ENCODE measurements at places on chromosomes 7 and 10. TPM values are rescaled to one million over a fixed set of nuclear protein-coding genes. Genes with fewer than 3 reads are reported as not detected.
A peak's percentile ranks its signal among the peaks of the same experiment; 100 is the strongest.

The VIPR2 gene
- polyA plus RNA-seq = not detected

The PTPRE gene
- 227 TPM for polyA plus RNA-seq

The TUBAL3 gene
- polyA plus RNA-seq = not detected

The SFRP5 gene
- not detected for polyA plus RNA-seq

The PNLIP gene
- polyA plus RNA-seq = not detected

The METTL27 gene
- polyA plus RNA-seq = 1.2 TPM

The MYL10 gene
- not detected for polyA plus RNA-seq

The LEP gene
- 0.13 TPM for polyA plus RNA-seq

DNA sequence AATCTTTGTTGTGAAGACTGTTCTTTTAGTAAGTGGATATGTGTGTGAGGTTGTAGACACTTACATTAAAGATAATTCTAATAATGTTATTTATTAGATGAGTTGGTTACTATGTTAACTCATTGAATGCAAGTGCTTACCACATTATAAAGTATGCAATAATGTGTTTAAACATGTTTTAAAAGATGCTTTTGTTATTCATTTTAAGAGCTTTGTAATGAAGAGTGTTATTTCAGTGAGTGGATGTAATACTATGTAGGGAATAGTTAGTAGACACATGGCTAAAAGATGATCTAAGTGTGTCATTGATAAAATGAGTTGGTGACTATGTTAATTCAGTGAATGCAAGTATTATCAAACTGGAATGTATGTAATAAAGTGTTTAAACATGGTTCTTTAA is 70.0 kb upstream of the VOPP1 start:
- no peaks in the 10 kb centered on the region for H3K27me3 ChIP-seq
- DNase-seq = no peak
- no peak overlapping the region for H3K4me3 ChIP-seq
- no peak overlapping the region for H3K27ac ChIP-seq

- no peak overlapping the region for H3K27ac ChIP-seq
- no peaks in the 10 kb centered on the region for H3K27me3 ChIP-seq
- no peaks in the 10 kb centered on the region for H3K4me1 ChIP-seq
- H3K36me3 ChIP-seq = no peaks in the 10 kb centered on the region
- no peak overlapping the region for H3K4me3 ChIP-seq
- DNase-seq = no peak
These were observed 30.5 kb downstream of the PLXNA4 start for GRCh38 chr7:132545756-132546155.

GRCh38 chr10:64271983-64272382 is 750.8 kb downstream of the REEP3 start:
- H3K4me3 ChIP-seq = no peak overlapping the region

GRCh38 chr7:150388306-150388705 is 9.2 kb downstream of the ZNF775 start:
- no peak overlapping the region for H3K4me3 ChIP-seq
- no peak for DNase-seq
- H3K36me3 ChIP-seq = no peaks in the 10 kb centered on the region

GRCh38 chr10:3805791-3806461 is 20.9 kb upstream of the KLF6 start:
- H3K36me3 ChIP-seq = no peaks in the 10 kb centered on the region
- peaks cover 60% of the 10 kb centered on the region for H3K4me1 ChIP-seq
- DNase-seq = peak; percentile 95
- no peaks in the 10 kb centered on the region for H3K27me3 ChIP-seq
- no peak overlapping the region for H3K4me3 ChIP-seq
- H3K27ac ChIP-seq = peak overlapping the region; percentile 85

DNA sequence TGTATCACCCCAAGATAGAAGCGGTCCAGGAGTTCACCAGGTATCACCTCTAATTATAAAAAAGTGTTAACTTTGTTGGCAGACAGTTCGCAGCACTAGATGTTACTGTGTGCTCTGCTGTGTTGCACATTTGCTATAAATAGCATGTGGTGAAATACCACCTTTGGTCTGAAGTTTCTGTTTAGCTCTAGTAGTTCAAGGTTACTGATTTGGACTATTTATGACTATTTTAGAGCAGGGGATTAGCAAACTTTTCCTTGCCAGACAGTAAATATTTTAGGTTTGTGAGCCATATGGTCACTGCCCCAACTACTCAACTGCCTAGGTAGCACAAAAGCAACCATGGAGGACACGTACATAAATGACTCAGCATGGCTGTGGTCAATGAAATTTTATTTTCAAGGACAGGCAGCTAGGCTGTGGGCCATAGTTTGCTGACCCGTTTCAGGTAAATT is 16.5 kb downstream of the DENND10 start:
- H3K36me3 ChIP-seq = peaks cover 97% of the 10 kb centered on the region
- DNase-seq = no peak
- no peak overlapping the region for H3K27ac ChIP-seq
- peaks cover 14% of the 10 kb centered on the region for H3K4me1 ChIP-seq

- peaks cover 46% of the 10 kb centered on the region for H3K36me3 ChIP-seq
- no peak overlapping the region for H3K4me3 ChIP-seq
- no peaks in the 10 kb centered on the region for H3K27me3 ChIP-seq
- DNase-seq = no peak
- no peak overlapping the region for H3K27ac ChIP-seq
These were observed 81.4 kb downstream of the ORC5 start for GRCh38 chr7:104126411-104126841.

GRCh38 chr10:131760416-131761166 is 140.2 kb upstream of the PPP2R2D start:
- H3K27ac ChIP-seq = no peak overlapping the region
- no peaks in the 10 kb centered on the region for H3K4me1 ChIP-seq
- no peak overlapping the region for H3K4me3 ChIP-seq
- H3K27me3 ChIP-seq = no peaks in the 10 kb centered on the region

DNA sequence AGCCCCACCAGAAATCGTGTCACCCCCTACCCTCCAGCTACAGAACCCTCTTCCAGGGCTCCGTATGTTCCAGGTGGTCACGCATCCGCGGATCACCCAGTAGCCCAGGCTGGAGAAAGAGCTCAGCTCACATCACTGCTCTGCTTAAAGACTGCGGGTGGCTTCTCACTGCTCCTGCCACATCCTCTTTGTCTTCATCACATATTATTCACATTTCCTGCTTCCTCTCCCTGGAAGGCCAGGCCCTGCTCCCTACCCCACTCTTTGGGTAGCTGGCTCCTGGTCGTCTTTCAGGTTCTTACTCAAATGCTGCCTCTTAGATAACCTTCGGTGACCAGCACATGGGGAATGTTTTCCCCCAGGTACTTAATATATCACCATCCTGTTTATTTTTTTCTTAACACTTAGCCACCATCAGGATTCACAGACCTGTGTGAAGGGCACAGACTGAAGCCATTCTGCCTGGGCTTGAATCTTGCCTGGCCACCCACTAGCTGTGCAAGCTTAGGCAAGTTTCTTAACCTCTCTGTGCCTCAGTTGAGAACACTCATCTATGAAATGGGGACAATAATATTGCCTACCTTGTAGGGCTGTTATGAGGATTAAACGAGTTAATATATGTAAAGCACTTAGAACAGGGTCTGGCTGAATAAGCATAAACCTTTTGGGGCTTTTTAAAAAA is 307.8 kb downstream of the PRPF18 start:
- no peaks in the 10 kb centered on the region for H3K36me3 ChIP-seq
- H3K4me1 ChIP-seq = peaks cover 14% of the 10 kb centered on the region
- no peak for DNase-seq

GRCh38 chr7:155911471-155912105 is 99.3 kb upstream of the SHH start:
- DNase-seq = no peak
- no peaks in the 10 kb centered on the region for H3K27me3 ChIP-seq
- no peak overlapping the region for H3K27ac ChIP-seq
- H3K4me3 ChIP-seq = no peak overlapping the region
- H3K36me3 ChIP-seq = no peaks in the 10 kb centered on the region

DNA sequence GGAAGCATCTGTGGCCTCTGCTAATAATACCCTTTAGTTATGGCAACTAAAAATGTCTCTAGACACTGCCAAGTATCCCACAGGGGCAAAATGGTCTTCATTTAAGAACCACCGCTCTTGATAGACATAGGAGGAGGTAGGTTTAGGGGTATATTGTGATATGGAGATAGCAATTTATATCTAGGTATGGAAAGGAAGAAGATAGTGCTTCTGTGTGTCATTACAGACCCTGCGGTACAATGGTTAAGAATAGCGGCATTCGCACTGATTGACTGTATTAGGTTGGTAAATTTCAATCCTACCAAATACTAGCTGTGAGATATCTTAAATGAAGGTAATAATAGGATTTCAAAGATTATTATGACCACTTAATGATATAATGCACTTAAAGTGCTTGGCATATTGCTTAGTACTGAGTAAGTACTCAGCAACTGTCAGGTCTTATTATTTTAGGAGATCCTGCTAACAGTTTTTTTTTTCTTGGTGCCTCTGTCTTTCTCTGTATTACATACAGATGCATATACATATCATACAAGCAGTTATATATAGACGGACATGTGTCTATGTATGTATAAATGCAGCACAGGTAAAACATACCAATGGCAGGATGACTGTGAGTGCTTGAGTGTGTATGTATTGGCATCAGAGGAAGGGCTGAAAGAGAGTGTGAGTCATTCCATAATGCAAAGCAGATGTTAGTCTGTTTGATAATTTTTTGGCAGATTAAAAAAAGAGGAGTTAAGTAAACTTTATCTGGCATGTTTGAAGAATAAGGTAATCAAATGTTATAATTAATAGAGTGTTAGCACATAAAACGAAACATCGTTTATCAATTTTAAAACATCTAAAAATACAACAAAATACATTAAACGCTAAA is 50.0 kb upstream of the ITGB8 start:
- H3K27me3 ChIP-seq = no peaks in the 10 kb centered on the region
- H3K4me3 ChIP-seq = no peak overlapping the region
- no peak for DNase-seq
- H3K4me1 ChIP-seq = no peaks in the 10 kb centered on the region
- no peaks in the 10 kb centered on the region for H3K36me3 ChIP-seq

GRCh38 chr7:112283382-112283910 is 77.0 kb downstream of the ZNF277 start:
- no peak for DNase-seq
- H3K4me3 ChIP-seq = no peak overlapping the region
- no peaks in the 10 kb centered on the region for H3K27me3 ChIP-seq
- no peaks in the 10 kb centered on the region for H3K4me1 ChIP-seq
- no peak overlapping the region for H3K27ac ChIP-seq

GRCh38 chr10:82212753-82213152 is 337.8 kb downstream of the NRG3 start:
- H3K4me1 ChIP-seq = no peaks in the 10 kb centered on the region
- H3K36me3 ChIP-seq = no peaks in the 10 kb centered on the region
- H3K27me3 ChIP-seq = no peaks in the 10 kb centered on the region

DNA sequence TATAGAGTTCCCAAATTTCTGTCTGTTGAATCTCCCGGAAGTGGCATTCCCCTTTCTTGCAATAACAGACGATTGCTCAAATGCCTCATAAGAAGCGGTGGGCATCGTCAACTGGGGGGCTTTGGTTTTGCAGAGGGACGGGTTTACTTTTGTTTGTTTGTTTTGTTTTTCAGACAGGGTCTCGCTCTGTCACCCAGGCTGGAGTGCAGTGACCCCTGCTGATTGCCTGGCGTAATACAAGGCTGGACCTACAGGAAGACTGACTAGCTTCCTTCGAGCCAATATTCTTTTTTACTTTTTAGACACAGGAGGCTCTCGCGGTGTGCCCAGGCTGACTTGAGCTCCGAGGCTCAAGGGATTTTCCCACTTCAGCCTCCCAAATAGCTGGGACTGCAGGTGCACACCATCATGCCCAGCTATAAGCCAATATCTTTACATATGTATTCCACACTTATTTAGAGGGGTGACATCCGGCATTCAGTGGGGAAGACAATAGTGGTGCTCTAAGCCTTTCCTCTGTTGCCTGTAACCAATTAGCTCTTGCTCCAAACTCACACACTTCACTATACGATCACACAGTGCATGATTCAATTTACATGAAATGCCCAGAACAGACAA is 58.1 kb downstream of the FHIP2A start:
- H3K4me1 ChIP-seq = peaks cover 18% of the 10 kb centered on the region
- no peak overlapping the region for H3K4me3 ChIP-seq
- H3K27ac ChIP-seq = no peak overlapping the region
- H3K36me3 ChIP-seq = no peaks in the 10 kb centered on the region
- DNase-seq = peak; percentile 19
- no peaks in the 10 kb centered on the region for H3K27me3 ChIP-seq

GRCh38 chr7:52727632-52728031 is 307.8 kb upstream of the POM121L12 start:
- DNase-seq = no peak
- H3K27ac ChIP-seq = no peak overlapping the region
- H3K27me3 ChIP-seq = no peaks in the 10 kb centered on the region
- no peaks in the 10 kb centered on the region for H3K36me3 ChIP-seq
- H3K4me3 ChIP-seq = no peak overlapping the region

DNA sequence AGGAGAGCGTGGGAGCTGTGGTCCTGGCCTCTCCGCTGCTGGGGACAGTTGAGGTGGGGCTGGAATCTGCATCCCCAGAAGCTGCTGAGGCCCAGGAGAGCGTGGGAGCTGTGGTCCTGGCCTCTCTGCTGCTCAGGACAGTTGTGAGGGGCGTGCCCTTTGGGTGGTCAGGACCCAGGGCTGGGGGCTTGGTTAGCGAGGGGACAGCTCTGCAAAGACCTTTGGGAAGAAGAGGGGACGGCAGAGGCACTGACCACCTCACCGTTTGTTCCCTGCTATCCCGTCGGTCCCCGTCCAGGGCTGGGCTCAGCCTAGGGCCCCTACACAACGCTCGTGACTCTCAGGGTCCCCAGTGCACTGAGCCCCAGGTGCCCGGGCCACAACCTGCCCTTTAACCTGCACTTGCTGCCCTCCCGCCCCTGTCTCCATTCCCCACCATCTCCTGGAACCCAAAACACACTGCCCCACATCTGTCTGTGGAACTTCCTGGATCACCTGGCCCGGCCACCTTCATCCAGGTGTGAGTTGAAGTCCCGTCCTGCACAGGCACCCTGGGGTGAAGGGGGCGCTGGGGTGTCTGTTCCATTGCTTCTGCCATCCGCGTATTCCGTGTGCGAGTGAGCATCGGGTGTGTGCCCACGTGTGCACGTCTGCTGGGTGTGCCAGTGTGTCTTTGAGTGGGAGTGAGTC is 14.1 kb downstream of the FOXL3 start:
- H3K36me3 ChIP-seq = no peaks in the 10 kb centered on the region
- H3K27ac ChIP-seq = no peak overlapping the region
- no peaks in the 10 kb centered on the region for H3K27me3 ChIP-seq
- no peak for DNase-seq

GRCh38 chr7:29884399-29885272 is 78.3 kb downstream of the WIPF3 start:
- H3K4me1 ChIP-seq = no peaks in the 10 kb centered on the region
- no peaks in the 10 kb centered on the region for H3K36me3 ChIP-seq
- no peak overlapping the region for H3K27ac ChIP-seq
- H3K27me3 ChIP-seq = peaks cover 4% of the 10 kb centered on the region
- DNase-seq = no peak

DNA sequence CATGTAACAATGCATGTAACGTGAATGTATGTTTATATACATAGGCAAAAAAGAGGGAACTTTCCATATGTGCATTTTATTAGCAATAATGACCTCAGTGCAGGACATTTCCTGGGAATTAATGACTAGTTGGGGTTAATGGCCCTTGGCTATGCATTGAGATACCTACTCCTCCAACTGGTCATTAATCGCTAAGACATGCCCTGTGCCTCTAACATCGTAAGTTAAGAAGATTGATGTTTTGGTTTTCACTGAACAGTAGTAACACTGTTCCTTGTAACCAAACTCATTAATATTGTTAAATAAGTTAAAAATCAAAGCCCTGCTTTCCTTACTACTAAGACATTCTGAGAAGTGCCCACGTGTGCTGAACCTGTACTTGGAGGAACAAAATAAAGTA is 61.7 kb downstream of the SEMA3D start:
- no peaks in the 10 kb centered on the region for H3K4me1 ChIP-seq
- no peaks in the 10 kb centered on the region for H3K36me3 ChIP-seq
- no peak overlapping the region for H3K4me3 ChIP-seq
- no peak for DNase-seq
- no peaks in the 10 kb centered on the region for H3K27me3 ChIP-seq
